Hippocampal formation (tissue), 2 donors: ENCODE measurements at places on chromosomes 16 and 17.

- no peak for DNase-seq
Measured at GRCh38 chr17:81720267-81721071, 8.4 kb downstream of the SLC25A10 start.

DNA sequence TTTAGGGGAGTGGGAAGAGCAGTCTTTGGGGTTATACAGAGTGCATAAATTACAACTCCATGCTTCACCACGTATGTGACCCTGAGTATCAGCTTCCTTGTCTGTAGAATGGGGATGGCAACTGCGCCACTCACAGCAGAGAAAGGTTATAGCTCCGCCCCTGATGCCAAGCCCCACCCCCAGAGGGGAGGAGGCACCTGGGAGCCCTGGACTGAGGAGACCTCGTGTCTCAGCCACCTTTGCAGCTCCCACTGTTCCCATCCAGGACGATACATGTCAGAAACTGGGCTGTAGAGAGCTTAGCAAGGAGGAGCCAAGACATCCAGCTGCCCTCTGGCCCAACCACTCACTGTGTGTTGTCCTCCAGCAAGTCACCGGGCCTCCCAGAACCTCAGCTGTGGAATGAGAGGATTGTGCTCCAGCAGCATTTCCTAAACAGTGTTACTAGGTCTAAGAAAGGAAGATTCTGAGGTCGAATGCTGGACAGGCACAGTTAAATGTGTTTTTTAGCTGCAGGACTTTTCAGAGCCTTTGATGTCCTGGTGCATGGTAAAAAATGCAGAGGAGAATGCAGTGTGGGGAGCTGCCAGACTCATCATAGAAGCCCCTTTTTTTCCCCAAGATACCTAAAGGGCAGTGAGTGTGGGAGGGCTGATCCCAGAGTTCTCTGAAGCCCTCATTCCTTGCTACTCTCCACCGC is 49.4 kb downstream of the BEAN1 start:
- no peak for DNase-seq

GRCh38 chr17:56319531-56319930 is 166.3 kb downstream of the ANKFN1 start:
- no peak for DNase-seq

GRCh38 chr16:2813771-2814221 is 3.2 kb upstream of the PRSS21 start:
- DNase-seq: no peak

DNA sequence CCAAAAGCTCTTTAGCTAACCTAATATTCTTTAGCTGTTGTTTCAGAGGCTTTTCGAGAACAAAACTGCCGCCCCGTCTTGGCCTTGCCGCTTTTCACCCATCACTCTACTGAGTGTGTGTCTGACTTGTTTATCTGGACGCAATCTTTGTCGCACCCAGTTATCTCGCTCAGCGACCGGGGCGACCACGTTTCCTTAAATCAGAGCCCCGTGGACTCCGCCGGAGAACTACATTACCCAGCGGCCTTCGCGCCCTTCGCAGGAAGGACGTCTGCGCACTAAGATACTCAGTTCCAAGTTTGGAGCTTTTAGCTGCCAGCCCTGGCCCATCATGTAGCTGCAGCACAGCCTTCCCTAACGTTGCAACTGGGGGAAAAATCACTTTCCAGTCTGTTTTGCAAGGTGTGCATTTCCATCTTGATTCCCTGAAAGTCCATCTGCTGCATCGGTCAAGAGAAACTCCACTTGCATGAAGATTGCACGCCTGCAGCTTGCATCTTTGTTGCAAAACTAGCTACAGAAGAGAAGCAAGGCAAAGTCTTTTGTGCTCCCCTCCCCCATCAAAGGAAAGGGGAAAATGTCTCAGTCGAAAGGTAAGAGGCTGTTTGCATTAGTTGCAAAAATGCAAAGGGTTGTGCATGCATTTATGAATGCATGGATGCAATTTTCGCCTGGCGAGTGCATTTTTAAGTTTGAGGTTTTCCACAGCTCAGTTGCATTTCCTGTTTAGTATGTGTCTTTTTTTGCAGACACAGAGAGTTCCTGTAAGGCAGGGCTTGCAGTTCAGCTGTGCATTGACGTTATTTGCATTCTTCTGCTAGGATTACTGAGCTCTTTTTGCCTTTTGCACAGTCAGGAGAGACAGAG is at the start of gene MAP2K6:
MAP2K6 (plus strand) TSS at position 290 of the 867 bp plus-strand sequence; CDS start at position 578, 288 bp downstream.
- peak; percentile 73 for DNase-seq

GRCh38 chr17:73226556-73227172 is 33.8 kb downstream of the COG1 start:
- no peak for DNase-seq

DNA sequence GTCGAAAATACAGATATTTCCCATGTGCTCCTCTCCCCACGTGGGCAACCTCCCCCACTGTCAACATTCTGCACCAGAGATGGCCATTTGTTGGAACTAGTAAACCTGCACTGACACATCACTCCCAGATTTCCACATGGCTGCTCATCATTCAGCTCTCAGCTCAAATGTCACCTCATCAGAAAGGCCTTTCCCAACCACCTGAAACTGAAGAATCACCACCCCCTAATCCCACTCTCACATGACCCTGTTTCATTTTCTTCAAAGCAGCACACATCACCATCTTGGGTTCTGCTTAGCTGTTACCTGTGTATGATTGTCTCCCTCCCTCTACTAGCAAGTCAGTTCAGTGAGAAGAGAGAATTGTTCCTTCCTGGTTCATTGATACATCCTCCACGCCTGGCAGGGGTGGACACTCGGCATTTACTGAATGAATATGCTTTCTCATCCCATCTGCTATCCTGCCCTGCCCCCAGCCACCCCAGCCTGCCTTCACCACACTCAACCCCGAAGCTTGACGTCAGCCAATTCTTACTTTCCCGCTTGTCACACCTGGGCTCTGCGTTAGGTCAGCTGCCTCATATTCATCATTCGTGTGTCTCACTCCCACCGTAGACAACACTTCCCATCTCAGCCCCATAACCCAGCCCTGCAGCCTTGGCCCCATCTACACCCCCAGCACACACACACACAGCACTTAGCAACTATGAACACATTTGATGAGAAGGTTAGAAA is 1.5 kb downstream of the C17orf114 start:
- DNase-seq: no peak

DNA sequence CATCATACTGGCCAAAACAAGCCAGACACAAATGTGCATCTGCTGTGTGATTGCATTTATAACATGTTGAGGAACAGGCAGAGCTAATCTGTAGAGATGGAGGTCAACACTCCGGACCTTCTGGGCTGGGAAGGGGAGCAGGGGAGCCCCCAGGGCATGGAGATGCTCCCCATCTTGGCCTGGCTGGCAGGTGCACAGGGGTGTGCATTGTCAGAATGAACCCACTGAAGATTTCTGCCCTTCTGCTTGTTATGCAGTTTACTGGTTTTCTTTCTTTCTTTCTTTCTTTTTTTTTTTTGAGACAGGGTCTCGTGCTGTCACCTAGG is 146.9 kb downstream of the CMIP start:
- no peak for DNase-seq

DNA sequence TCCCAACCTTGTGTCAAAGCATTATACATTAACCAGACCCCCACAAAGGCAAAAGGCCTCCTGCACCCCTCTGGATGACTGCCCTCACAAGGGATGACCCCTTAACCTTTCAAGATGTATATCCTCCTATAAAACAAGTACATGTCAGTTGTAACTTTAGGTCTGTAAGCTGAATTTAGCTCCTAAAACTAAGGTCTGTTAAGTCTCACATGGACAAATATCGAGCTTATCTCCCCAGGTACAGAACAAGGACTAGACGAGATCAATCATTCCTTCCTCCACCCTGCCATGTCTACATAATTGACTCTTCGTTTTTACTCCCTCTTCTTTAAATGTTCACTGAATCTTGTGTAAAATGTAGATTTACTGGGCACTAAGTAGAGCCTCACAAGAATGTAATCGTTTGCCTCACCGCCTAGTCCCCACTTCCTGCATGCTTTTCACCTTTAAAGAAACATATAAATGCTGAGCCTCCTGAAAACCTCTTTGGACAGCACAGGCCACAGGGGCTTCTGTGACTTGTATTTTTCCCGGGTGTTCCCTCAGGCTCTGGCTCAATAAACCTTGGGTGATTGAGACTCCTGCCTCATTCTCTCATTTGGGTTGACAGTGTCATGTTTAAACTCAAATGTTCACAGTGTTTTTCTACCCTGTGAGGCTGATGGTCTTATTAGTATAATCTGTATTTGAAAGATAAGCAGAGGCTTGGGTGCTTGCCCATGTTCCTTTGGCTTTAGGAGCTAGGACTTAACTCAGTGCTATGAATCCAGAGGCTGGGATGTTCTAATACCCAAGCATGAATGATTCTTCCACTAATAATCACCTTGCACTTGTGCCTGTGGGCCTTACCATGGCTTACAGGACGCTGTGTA is 37.6 kb downstream of the MMD start:
- DNase-seq: no peak

- DNase-seq: no peak
Measured at GRCh38 chr16:85307552-85308364, 195.5 kb upstream of the CIBAR2 start.

DNA sequence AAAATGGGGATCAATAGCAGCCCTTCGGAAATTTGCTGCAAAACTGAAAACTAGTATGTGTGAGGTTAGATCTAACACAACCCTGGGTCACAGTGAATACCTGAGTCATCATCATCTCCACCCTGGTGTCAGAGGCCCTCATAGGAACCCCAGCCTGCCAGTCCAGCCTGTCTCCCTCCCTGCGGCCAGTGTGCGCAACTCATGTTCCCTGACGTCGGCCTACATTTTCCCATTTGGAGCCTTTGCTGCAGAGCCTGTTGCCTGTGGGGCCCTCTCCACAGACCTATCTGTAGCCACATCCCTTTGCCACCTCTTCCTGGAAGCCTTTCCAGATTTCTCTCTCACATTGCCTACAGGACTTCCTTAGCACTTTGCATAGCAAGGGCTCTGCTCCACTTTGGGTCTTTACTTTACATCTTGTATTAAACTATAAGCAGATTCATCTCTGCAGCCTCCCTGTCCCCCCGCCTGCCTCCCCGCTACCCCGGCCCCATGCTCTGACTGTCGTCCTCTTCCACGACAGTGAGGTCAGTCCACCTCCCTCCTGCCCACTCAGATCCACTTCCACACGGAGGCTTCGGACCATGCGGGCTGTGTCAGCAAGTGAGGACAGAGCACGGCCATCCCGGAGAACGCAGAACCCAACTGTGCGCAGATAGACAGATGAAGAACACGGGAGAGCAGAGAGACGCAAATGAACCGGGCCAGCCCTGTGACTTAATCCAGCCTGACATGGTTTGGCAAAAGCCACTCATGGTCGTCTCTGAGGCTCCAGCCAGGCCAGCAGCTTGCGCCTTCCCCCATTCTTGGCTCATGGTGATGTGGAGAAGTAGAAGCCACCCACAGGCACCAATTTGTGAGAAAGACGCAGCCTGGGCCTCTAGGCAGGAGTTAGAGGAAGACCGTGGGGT is 31.0 kb downstream of the NGFR start:
- no peak for DNase-seq

GRCh38 chr17:77580531-77581270 is 377.8 kb upstream of the TNRC6C start:
- no peak for DNase-seq

DNA sequence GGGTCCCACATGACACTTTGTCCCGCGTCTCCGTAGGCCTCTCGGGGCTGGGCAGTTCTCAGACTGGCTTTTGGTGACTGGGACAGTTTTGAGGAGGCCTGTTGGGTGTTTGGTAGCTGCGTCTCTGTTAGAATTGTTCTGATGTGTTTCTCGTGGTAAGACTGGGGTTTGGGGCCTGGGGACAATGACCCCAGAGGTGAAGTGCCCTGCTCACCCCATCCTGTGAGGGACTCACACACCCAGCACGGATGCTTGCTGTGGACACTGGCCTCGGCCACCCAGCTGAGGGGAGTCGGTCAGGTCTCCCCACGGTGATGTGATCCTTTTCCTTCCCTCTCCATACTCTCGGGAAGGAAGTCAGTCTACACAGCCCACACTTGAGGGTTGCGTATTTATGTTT is 50.3 kb downstream of the METRNL start:
- no peak for DNase-seq

GRCh38 chr17:62778990-62779681 is 29.0 kb downstream of the MARCHF10 start:
- no peak for DNase-seq

DNA sequence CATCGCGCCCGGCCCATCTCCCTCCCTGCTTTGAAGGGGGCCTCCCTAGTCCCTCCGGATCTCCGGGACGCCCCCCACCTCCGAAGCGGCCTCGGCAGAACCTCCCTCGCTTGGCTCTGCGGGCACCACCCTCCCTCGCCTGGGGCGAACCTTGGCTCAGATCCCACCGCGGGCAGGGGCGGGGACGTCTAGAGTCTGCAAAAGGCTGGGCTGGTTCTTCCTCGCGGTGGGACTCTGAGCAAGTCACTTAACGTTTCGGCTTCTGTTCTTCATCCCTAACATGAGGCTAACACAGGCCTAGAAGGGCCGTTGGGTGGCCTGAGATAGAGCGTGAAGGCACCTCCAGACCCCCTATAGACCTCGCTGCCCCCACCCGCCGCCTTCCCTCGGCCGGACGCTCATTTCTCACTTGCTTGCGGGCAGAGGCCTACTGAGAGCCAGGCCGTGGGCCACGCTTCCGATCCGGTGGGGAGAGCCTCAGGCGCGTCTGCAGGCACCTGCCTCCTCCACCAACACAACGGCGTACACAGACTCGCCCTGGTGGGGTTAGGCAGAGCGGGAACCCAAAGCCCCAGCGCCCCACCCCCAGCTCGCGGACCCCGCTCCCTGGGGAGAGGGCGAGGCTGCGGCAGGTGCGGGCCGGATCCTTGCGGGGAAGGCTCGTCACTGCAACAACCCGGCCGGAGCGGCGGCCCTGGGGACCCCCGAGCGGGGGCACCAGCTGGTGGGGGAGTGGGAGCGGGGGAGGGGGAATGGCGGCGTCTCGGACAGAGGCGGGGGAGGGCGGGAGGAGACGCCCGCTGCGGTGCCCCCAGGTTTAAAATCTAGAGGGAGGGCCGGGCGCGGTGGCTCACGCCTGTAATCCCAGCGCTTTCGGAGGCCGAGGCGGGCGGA is 5.4 kb downstream of the MYO1C start:
- no peak for DNase-seq

- no peak for DNase-seq
Measured at GRCh38 chr16:82240111-82240510, 70.1 kb upstream of the MPHOSPH6 start.

DNA sequence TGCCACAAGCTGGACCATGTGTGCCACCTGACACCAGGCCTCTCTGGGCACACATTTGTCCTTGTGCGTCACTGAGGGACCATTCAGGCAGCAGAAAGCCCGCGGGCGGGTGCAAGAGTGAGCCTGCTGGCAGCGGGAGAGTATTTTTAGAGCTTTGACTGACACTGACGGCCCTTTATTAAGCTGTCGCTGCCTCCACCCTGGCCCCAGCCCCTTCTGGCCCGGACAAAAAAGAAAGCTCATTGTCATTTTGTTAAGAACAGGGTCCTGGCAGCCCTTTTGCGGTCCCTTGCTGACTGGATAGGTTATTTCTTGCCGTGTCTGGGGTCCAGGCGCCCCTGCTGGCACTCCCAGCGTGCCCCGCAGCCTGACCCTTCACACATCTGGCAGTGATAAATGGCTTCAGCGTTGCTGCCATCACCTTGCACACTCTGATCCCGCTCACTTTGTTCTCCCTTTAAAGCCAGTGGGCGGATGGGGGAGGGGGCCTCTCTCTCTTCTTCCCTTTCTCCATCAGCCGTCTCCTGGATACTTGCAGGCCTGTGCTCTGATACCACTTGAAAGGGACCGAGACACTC is 78.4 kb upstream of the NKD1 start:
- DNase-seq: no peak

- DNase-seq: no peak
Measured at GRCh38 chr16:78763821-78764440, 664.5 kb downstream of the WWOX start.

GRCh38 chr17:81656118-81656743 is at the start of gene PDE6G:
TSS of gene PDE6G (minus strand) at chr17:81656542. CDS start at chr17:81653305, 3,237 bp downstream.
- DNase-seq: no peak
